ENCODE measurements at places on chromosomes 3 and 15. TPM values are rescaled to one million over a fixed set of nuclear protein-coding genes. Genes with fewer than 3 reads are reported as not detected.

PLSCR5 gene
- not detected for total RNA-seq

LDHAL6B gene
- total RNA-seq = not detected

SLC27A2 gene
- total RNA-seq = 1.3 TPM

LYZL4 gene
- total RNA-seq = 0.23 TPM

GOLGA6L7 gene
- total RNA-seq = not detected

IQCF6 gene
- not detected for total RNA-seq

NR2E3 gene
- not detected for total RNA-seq

MYL3 gene
- total RNA-seq = not detected

CTXN2 gene
- total RNA-seq = not detected
